ENCODE measurements at places on chromosomes 4 and X.

DNA sequence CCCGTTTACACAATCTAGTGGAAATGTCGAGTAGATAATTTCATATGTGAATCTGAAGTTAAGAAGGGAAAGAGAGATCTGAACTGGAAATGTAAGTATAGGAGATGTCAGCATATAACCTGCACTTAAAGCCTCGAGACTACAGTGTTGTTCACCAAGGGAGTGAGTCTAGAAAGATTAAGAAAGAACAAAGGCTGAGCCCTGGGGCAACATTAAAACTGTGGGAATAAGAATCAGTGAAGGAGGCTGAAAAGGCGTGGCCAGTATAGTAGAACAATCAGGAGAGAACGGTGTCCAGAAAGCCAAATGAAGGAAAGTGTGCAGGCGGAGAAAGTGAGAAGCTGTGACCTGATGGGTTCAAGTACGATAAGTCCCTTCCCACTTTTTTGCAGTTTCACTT lies 118.8 kb upstream of the TENM3 start:
- DNase-seq = no peak

- DNase-seq = no peak
Observed at GRCh38 chr4:76272073-76272472, 20.6 kb downstream of the FAM47E start.

DNA sequence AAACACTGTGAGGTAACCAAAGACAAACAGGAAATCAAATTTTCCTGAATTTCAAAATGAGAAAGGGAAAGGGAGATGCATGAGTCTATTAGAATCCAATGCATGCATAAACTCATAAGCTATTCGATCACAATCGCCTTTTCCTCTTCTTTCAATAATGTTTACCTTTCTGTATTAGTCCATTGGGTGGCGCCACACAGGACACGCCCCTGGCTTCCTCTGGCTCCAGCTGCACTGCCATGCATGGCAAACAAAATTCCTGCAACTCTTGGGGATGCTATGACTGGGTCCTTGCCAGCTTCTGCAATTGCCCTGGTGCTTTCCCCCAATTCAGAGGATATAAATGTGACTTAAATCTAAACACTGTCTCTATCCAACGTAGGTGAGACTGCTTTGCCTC lies 424.5 kb upstream of the PCDH7 start:
- DNase-seq = no peak

GRCh38 chr4:4439782-4440181 lies 52.9 kb downstream of the NSG1 start:
- DNase-seq = no peak

GRCh38 chr4:89519771-89520320 lies 212.2 kb upstream of the GPRIN3 start:
- DNase-seq = no peak

- no peak for DNase-seq
Observed at GRCh38 chr4:158053086-158053485, 119.7 kb downstream of the GASK1B start.

- no peak for DNase-seq
Observed at GRCh38 chr4:139934708-139935195, 219.2 kb downstream of the MAML3 start.

DNA sequence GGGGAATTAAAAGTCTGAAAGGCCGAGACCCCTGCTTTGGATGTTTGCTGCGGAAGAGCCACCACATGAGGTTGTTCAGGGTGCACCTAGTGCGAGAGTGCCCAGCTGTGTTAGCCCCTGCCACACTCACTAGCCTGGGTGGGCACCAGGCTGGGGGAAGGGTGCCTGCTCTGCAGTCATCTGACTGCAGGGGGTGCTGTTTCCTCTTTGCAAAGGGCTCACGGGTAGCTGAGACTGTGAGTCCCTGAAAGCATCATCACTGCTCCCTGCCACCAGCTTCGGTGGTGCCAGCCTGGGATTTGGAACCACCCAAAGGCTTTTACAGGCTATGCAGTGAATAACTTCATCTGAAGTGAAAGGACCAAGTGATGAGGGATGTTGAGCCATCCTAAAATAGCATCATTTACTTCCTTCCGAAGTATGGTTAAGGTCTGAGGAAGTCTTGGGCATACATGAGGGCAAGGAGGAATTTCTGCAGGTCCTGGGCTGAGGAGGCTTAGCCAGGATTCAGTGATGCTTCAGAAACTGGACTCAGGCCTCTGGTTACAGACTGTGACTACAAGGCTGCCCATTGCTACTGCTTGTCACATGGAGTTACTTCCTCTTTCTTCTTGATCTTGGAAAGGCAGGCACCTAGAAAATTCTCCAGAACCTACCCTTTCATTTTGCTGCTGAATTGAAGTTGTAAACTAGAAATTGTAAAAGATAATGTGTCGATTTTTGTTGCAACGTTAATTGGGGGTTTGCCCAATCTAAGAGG lies 293.2 kb upstream of the PRPS2 start:
- no peak for DNase-seq

- no peak for DNase-seq
Observed at GRCh38 chrX:137547291-137547690, 18.6 kb upstream of the ZIC3 start.

DNA sequence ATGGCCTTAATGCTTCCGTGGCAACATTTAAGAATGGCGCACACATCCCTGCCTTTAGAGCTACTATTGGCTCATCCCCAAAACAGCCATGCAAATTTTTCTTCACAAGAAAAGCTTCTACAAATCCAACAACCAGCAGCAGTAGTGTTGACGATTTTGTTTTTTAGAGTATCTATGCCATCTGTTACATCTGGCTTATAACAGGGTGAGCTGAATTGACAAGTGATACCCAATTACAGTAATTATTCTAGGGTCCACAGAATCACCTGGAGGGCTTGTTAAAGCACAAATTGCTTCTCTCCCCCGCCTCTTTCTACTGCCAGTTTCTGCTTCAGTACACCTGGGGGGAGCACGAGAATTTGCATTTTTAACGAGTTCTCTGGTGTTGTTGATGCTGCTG lies 34.1 kb downstream of the DCHS2 start:
- no peak for DNase-seq

- DNase-seq = no peak
Observed at GRCh38 chrX:28802625-28803024, 215.4 kb downstream of the IL1RAPL1 start.

- no peak for DNase-seq
Observed at GRCh38 chr4:42048394-42048793, 58.1 kb downstream of the SLC30A9 start.

- no peak for DNase-seq
Observed at GRCh38 chr4:7301126-7301785, 108.9 kb downstream of the SORCS2 start.

- DNase-seq = no peak
Observed at GRCh38 chrX:78329486-78329885, 2.1 kb upstream of the CYSLTR1 start.

GRCh38 chr4:3865986-3866812 lies 100.0 kb downstream of the ADRA2C start:
- no peak for DNase-seq

GRCh38 chr4:143394739-143395453 lies 58.2 kb downstream of the GAB1 start:
- no peak for DNase-seq

GRCh38 chrX:97907791-97908190 lies 1024.1 kb downstream of the RPA4 start:
- DNase-seq = no peak
